Stimulated activated CD4-positive, alpha-beta T cell treated with anti-CD3 and anti-CD28 coated beads, Interleukin-1b, Interleukin-23, amount 100 ng/mL, for 4 hours (primary cell): ENCODE measurements at places on chromosomes 11 and 22.

DNA sequence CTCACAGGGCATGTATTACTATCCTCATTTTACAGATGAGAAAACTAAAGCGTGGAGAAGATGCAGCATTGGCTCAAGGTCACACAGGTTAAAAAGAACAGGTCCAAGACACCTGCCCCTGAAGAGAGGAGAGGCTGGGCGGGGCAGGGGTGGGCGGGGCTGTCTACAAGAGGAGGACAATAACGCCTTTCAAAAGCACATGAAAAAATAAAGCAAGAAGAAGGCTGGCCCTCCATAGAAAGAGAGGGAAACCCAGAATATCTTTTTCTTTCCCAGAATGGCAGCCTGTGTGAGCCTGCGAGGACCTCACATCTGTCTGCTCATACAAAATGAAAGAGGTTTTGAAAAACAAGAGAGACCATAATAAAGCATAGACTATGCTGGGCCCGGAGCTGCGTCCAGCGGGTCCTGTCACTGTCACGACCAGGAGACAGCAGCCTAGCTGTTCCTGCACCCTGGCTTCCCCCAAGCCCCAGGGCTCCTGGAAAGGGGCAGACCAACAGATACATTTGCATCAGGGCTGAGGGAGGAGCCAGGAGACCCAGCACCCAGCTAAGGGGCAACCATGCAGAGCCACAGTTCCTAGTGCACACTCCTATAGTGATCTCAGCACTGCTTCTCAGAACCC, 61.6 kb downstream of the DSCAML1 start:
- no peak for DNase-seq

- DNase-seq: peak; percentile 22
Measured at GRCh38 chr11:69352715-69353319, 58.9 kb downstream of the MYEOV start.

DNA sequence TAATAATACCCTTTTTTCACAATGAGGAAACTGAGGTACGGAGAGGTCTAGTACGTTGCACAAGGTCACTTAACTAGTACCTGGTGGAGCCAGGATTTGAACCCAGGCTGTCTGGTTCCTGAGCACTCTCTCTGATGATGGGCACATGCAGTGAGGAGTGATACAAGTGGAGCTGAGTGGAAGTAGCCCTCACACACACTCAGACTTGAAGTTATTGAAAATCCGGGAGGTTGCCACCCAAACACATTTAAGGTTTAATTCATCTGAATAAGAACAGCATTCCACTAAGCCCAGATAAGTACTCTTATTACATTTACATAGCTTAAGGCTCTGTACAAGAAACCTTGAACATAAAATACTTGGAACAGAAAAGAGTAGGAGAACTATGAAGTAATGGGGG, 4.8 kb downstream of the GRAP2 start:
- no peak for DNase-seq

DNA sequence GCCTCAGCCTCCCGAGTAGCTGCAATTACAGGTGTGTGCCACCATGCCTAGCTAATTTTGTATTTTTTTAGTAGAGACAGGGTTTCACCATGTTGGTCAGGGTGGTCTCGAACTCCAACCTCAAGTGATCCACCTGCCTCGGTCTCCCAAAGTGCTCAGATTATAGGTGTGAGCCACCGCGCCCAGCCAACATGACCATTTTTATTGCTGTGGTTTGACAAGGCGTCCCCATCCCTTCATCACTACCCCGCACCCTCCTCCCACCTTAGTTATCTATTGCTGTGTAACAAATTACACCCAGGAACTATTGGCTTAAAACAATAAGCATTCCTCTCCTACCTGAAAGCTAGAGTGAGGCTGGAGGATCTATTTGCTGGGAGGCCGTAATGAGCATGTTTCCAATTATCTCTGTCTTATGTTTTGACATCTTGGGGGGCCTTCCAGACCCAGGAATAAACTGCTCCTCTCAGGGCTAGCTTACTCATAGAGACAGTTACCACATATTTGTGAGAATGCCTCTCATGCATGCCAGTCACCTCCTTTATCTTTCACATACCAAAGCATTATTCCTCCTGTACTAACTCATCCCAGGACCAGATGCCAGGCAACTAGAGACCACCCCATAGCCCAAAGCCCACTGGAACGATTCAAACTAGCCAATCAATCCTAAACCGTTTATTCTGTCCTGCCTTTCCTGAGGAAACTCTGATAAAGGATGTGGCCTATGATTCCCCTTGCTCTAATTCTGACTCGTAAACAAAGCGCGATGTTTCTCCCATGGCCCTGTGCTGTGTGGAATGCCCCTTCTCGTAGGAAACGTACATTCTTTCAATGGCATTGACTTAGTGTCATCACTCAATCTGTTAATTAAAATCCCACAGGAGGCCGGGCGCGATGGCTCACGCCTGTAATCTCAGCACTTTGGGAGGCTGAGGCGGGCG, 19.4 kb downstream of the SNU13 start:
- DNase-seq: no peak

- DNase-seq: no peak
Measured at GRCh38 chr22:29623553-29624169, 20.2 kb downstream of the NF2 start.

DNA sequence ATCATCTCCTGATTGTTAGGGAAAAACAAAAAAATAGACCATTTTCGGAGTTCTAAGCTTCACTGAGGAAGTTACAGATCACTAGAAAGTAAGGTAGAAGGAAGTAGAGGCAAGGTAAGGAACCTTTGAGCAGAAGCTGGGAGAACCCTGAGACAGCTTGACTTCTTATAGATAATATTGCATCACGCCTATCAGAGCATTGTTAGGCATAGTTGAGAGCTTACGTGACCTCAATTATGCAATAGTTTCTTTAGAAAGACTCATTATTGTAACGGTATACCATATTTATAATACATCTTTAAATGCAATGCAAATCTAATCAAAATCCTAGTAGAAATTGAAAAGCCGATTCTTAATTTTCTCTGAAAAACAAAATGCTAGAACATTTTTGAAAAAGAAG, 4.9 kb downstream of the TBRG1 start:
- DNase-seq: no peak

DNA sequence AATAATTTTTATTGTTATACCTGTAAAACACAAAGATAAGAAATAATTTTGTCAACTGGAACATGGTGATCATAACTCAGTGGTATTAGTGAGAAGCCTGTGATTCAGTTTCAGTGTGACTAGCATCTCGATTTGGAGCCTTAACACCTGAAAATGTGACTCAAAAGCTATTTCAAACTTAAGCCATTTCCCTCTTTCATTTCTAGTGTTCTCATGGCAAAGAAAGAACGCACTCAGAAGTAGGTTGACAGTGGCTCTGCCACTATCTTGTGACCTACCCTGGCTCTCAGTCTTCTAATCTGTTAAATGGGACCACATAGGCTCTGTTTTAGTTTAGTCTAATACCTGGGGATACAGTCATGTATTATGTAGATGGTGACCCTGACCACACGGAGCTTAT, 62.7 kb downstream of the ISX start:
- no peak for DNase-seq

DNA sequence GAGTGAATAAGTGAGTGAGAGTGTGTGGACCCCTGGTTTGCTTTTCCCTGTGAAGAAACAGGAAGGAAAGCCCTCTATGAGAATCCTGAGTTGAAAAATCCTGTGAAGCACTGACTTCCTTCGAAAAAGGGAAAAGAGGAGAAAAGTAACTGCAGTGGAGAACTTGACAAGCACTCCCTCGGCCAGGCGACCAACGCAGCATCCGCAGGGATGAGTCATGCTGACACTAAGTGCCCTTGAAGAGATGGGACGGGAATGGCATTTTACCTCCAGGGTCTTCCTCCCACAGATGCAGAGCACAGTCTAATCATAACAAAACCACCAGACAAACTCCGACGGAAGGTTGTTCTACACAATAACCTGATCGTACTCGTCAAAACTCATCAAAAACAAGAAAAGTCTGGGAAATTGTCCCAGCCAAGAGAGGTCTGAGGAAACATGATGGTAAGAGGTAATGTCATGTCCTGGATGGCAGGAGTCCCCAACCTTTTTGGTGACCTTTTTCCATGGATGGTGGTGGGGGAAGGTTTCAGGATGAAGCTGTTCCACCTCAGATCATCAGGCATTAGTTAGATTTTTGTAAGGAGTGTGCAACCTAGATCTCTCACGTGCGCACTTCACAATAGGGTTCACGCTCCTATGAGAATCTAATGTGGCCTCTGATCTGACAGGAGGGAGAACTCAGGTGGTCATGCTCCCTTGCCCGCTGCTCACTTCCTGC, 132.2 kb upstream of the B3GAT1 start:
- no peak for DNase-seq
